ENCODE measurements at places on chromosomes 7 and 10.
A peak's percentile ranks its signal among the peaks of the same experiment; 100 is the strongest.

DNA sequence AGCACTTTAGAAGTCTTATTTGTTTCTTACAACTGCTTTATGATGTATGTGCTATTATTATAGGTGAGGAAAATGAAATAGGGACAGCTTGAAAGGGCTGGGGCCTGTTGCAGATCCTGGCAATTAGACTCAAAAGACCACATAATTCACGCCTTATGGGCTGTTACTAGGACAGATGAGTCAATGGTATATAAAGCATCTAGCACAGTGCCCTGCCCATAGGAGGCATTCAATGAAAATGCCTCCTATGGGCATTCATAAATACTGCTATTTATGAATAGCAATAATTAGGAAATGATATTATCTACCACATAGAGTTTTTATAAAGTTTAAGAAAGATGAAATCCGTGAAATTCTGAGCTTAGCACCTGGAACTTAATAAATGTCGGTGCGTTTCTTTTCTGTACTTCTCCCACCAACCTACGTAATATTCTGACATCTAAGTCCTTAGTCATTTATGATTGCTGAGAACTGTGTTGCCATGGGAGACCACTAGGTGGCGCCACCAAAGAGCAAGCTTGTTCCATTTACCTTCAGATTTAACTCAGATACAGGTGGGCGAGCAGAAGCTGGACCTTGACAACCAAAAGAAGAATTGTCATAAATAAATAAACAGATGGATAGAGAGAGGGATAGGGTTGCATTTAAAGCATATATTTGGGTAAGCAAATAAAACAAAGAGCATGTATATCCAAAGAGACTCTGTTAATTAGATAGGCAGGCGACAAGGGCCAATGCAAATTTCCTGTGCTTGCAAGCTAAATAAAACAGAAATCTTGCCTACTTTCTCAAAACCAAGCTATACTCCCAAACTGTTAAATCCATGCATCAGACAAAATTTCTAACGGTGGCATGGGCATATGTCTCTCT is 699.9 kb downstream of the INHBA start:
- peak; percentile 9 for DNase-seq

GRCh38 chr10:47047127-47047504 is 135.9 kb downstream of the PTPN20 start:
- no peak for DNase-seq

- DNase-seq: no peak
These were observed 164.4 kb downstream of the GLRX3 start for GRCh38 chr10:130300608-130301020.

DNA sequence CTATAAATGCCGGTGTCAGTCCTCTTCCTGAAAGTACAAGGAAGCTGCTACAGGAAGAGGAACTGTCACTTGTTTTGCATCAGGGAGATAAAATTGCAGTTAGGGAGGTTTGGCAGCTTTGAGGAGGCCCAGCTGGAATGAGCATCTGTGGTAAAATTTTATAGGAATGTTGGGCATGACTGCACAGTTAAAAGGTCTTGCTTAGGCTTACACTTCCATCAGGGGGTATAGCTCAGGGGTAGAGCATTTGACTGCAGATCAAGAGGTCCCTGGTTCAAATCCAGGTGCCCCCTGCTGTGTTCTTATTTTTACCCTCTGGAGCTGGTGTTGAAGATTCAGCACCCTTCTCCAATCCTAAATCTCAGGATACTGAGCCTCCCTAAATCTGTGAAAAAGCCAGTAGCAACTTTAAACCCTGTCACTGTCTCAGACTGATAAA is 65.9 kb downstream of the ZNF467 start:
- no peak for DNase-seq

DNA sequence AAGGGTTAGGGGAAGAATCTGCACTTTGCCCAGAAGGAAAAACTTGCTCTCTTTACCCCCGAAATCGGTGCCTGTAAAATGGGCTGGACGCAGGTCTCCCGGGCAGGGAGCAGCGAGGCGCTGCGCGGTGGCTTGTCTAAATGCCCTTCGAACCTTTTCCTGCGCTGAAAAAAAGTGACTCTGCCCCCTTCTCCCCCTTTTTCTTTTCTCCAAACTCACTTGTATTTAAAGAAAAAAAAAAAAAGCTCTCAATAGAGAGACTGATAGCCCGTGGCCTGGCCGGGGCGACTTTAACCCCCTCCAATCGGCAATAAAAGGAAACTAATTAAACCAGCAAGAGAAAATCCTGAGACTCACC is 286 bp downstream of the SP8 start:
- DNase-seq: no peak

DNA sequence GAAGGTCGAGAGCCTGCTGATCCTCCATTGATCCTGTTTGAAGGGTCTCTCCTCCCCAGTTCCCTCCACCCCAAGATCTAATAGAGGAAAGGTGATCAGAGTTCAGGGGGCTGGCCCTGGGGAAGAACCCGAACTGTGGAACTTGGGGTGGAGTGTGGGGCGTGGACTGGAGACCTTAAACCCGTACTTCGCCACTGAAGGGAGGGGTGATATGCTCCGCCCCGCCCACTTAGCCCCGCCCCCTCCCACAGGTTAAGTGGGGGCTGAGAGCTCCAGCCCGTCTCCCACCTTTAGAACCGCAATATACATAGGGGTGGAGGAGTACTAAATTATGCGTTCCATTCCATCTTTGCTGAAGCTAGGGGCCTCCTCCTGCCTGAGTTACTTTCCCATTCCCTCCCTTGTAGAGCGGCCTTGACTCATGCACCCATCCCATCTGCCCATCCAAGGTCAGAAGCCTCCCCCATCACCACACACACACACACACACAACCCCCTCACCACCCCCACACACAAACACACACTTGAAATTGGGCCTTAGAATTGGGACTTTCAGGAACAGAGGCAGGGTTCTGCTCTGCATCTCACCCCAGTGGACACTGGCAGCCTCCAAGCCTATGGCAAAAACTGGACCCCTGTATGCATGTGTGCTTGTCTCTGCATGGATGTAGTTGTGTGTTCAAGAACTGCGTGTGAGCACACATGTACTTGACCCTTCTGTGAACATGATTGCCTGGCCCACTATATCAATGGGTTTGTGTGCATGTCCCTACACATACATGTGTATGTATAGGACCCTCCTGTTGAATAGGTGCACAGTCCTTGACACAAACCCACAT is 991 bp downstream of the SEMA4G start:
- DNase-seq: peak; percentile 53

DNA sequence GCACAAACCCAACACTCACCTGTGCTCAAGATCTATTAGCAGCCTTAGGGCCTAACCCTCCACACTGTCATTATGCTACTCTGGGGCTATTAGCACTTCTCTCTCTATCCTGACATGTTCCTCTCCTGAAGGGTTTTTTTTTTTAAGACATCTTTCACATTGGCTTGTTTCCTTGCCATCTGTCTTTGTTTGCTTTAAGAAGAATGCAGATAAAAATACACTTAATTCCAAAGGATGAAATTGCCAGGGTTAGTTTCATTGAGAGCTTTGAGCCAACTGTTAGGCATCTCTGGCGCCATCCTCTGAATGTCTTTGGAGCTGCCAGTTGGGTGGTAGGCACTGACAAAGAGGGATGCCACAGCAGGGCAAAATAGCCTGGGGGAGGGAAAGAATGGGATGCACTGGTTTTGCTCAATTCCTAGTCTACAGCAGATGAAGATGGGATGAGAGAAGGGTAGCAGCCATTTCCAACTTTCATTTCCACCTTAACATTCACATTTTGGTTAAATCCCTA is 399.2 kb downstream of the SORCS1 start:
- DNase-seq: no peak

DNA sequence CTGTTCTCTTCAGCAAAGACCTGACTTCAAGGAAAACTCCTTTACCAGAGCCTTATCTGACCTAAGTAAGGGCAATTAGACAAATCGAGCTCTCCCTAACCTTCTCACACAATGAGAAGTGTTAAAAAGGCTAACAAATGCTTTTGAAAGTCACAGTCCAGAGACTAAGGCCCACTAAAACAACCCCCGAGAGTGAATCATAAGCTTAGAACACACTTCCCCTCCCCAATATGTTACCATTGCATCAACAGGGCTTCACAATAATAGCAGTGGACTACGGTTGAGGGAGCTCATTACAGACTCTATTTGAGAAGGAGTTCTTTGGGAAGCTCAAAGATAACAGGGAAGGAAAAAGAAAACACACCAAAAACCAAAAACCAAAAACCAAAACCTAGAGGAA is 28.6 kb upstream of the ZEB1 start:
- no peak for DNase-seq

GRCh38 chr7:30843741-30844482 is 67.7 kb upstream of the AQP1 start:
- DNase-seq: no peak

GRCh38 chr10:59432207-59432900 is 70.0 kb upstream of the FAM13C start:
- DNase-seq: no peak

DNA sequence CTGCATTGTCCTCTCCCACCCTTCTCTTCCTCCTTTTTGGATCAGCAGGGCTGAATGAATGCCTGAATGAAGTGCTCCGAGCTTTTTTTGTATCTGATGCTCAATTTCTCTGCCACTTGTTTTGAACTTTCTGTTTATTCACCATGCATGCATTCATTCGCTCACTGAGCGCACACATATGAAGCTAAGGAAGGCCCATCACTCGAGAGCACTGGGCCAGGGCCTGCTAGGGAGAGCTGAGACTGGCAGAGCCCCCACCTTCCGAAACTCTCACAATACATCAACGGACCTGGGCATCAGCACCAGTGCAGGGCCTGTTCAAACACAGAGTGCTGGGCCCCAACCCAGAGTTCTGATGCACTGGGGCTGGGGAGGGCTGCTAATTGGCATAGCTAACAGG is 45.7 kb downstream of the RPS24 start:
- DNase-seq: no peak

DNA sequence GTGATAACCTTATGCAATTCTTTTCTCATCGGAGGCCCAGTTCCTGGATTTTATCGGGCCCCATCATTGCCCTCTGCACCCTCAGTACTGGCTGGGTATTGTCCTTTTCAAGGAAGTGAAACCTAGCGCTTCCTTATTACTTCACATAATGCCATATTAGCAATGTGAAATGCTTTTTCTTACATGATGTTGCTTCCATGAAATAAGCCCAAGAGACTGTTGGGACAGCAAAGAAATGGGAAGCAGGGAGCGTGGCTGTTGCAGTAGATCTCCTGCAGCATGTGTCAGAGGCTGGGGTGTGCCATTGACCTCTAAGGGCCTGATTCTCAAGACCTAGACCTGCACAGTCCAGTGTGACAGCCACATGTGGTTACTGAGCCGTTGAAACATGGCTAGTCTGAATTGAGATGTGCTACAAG is 8.1 kb downstream of the CHN2 start:
- DNase-seq: no peak

- no peak for DNase-seq
These were observed 20.6 kb upstream of the ADAMTS14 start for GRCh38 chr10:70651661-70652060.

DNA sequence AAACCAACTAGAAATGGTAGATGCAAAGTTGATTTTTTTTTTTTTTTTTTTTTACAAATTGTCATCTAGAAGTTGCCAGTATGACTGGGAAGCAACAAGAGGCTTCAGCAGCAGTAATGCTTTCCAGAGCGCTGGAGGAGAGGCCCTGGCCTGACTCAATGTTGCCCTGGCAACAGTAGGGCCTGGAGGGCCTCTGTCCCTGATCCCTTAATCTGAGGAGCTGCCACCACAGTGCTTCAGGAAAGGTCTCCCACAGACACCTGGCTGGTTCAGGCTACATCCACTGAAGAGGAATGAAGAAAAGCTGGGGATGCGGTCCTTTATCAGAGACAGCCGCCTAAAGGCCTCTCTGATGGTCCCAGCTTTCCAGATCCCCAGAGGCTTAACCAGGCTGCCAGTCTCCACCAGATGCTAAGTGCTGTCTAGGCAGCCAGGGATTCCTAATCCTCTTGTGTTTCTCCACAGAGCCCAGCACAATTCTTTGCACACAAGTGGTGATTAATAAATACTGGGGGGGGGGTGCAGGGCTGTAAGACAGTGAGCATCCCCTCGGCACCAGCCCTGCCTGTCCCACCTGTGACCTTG is 33.7 kb downstream of the ZNF777 start:
- DNase-seq: no peak

GRCh38 chr7:108136191-108136688 is 6.1 kb upstream of the LAMB4 start:
- no peak for DNase-seq

- no peak for DNase-seq
These were observed 517.4 kb downstream of the CCSER2 start for GRCh38 chr10:84845628-84846261.

DNA sequence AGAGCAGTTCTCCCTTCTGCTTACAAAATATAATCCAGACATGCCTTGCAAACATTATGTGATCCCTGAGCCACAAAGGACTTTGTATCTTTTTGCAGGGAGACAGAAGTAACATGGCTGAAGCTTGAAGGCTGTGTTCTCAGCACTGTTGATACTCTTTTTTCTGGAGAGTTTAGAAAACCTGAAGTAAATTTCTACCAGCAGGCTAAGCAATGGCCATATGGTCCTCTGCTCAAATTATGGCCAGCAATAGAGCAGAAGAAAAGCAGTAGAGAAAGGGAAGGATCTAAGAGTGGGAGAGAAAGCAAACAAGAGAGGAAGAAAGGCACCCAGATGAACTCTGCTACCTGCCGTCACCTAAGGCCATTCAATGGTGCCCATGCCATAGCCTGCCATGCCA is 98.4 kb downstream of the ABLIM1 start:
- no peak for DNase-seq

DNA sequence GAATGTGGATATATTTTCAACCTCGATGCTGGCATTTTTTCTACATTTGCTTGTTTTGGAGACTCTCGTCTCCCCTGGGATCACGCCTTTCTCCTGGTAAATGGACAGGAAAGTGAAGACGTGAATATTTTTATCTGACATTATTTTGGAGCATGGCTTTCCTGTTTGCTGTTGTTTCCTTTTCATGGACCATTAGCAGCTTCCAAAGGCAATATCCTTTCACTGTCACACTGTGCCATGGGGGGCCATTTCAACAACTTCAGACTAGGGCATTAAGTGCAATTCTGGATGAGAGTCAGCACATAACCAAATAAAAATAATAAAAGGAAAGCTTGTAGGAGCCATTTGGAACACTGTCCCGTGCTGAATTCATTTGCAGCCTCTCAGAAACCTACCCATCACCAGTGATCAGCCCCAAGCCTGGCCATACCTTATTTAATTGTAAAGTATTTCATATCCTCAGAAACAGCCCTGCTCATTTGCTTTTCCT is 75.9 kb upstream of the NEUROD6 start:
- no peak for DNase-seq

DNA sequence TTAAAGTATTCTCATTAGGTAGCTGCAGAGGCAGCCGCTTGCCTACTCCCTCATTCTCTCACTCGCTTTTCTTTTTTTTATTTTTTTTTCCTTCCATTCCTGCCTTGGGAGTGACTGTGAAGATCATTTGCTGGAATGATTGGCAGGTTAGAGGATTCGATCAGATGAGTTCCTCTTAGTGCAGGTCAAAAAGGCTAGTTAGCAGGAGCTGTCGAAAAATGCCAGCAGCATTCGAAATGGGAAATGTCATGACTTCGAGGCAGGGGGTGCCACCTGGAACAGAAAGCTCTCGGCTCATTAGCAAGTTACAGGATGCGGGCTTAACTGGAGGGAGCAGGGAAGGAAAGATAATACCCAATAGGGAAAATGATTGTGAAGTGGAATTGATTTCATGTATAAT is 137.5 kb upstream of the FZD1 start:
- DNase-seq: no peak
